ENCODE measurements at places on chromosomes 12 and 14.

GRCh38 chr14:99595034-99595433 lies 9.0 kb downstream of the CCDC85C start:
- peak; percentile 28 for DNase-seq

DNA sequence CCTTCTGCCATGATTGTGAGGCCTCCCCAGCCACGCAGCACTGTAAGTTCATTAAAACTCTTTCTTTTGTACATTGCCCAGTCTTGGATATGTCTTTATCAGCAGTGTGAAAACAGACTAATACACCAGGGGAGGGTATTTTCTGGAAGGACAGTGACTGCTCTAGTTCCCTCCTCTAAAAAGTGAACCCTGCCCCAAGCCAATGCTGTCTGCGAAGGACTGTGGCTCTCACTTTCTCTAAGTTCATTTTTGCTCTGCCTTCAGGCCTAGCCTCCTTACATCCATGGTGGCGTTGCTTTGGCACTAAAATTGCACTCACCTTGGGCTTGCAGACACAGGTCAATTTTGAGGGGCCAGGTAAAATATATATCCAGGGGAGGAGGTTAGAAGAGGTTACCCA lies 323.0 kb downstream of the VRK1 start:
- DNase-seq, result no peak

GRCh38 chr12:50425589-50426258 lies 25.0 kb downstream of the LARP4 start:
- DNase-seq, result peak; percentile 25

- no peak for DNase-seq
Observed at GRCh38 chr14:68111097-68111852, 291.7 kb downstream of the RAD51B start.

DNA sequence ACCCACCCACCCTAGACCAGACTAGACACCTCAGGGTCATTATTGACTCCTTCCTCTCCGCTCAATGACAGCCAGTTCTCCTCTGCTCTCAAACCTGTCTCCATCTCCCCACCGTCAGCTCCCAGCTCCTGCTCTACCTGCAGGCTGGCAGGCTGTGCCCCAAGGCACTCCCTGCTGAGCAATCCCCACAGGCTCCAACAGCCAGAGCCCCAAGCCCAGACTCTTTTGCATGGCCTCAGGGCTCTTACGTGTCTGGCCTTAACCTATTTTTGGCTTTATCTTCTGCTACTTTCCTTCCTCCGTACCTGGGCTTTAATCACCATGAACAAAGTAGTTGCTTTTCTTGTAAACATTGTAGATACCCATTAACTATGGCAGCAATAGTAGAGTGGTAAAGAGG lies 162.9 kb upstream of the PRMT8 start:
- DNase-seq, result no peak

- peak; percentile 74 for DNase-seq
Observed at GRCh38 chr12:106282457-106283097, 20.0 kb upstream of the TCP11L2 start.

DNA sequence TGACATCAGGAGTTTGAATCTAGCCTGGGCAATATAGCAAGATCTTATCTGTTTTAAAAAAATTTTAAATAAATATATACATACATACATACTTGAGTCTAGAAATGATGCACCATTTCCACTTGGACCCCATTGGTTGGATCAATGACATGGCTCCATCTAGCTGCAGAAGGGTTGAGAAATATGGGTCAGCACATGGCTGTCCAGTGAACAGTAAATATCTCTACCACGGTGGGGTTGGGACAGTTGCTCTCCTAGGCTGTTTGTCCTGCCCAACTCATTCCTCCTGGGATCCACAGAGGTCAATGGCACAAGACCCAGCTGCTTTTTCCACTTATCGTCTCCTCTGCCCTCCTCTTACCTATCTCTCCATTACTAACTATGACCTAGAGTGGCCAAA lies 23.6 kb downstream of the PLEKHH1 start:
- DNase-seq, result no peak

GRCh38 chr12:43733687-43734086 lies 24.9 kb downstream of the PUS7L start:
- DNase-seq, result no peak

GRCh38 chr14:77520555-77520954 lies 21.9 kb upstream of the ISM2 start:
- DNase-seq, result no peak

GRCh38 chr14:66105815-66106214 lies 380.4 kb upstream of the CCDC196 start:
- peak; percentile 5 for DNase-seq

DNA sequence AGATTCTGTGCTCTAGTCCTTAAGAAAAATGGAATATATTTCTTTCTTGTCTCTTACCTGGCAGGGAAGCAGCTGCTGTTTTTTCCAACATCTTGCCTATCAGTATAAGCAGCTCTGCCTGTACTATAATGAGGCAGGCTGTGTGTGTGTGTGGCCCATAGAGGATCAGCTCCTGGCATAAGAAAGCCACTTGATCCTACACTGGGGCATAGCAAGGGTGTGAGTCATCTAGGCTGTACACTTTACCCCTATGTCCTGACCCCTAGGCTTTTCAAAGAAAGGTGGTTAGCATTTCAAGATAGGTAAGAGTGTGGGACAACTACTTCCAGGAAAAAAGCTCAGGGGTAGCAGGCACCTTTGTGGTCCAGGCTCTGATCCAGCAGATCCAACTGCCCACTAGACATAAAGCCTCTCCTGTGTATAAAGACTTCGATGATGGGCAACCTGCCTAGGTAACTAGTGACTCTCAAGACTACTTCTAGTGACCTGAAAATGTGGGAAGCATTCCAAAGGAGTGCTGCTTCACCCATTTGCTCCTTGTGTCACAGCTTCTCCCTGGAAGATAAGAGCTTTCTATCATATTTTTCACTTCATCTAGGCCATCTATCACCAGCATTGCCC lies 4.9 kb upstream of the SENP1 start:
- DNase-seq, result no peak

- no peak for DNase-seq
Observed at GRCh38 chr12:8069582-8069981, 3.4 kb upstream of the C3AR1 start.

GRCh38 chr14:104460791-104461651 lies 118.5 kb upstream of the C14orf180 start:
- DNase-seq, result no peak

DNA sequence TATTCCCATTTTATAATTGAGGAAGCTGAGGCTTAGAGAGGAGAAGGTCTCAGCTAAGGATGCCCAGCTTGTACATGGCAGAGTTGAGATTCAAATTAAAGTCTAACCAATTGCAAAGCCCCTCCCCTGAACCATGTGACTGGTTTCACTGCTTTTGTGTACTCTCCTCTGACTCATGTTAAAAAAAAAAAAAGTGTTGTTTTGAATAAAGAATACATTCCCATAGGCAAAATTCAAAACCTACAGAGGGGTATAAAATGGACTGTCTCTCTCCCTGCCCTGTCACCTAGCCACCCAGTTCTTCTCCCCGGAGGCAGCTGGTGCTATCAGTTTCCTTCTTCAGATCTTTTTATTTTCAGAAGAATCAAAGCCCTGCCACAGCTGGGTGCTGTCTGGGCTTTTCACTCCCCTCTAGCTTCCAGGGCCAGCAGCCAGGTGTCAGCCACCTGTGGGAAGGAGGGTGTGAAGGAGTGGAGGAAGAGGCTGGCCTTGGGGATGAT lies 5.4 kb downstream of the PSMD9 start:
- DNase-seq, result peak; percentile 76

- DNase-seq, result no peak
Observed at GRCh38 chr12:131900397-131900796, 6.0 kb downstream of the ULK1 start.

GRCh38 chr14:24605435-24606190 lies 3.9 kb downstream of the GZMH start:
- DNase-seq, result peak; percentile 14

- peak; percentile 71 for DNase-seq
Observed at GRCh38 chr14:56378475-56378877, 201.1 kb upstream of the TMEM260 start.

- no peak for DNase-seq
Observed at GRCh38 chr14:103854822-103855733, 7.7 kb upstream of the PPP1R13B start.

GRCh38 chr12:71411635-71412034 lies 28.0 kb upstream of the LGR5 start:
- DNase-seq, result no peak

DNA sequence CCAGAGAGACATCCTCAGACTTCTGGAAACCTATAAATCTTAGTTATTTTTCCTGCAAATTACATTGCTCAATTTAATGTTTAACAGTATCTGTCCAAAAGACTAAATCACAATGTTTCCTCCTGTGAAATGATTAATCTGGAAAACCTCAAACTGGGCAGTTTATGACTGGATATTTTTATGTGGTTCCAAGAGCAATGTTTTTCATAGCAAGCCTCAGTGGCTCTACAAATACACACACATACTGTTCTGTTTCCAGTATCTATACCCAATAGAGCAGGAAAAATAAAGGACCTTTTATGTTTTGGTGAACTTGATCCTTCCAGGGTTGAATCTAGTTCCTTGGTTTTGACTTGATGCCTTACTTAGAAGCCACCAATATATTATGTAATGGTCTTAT lies 9.2 kb downstream of the NID2 start:
- DNase-seq, result peak; percentile 57
